ENCODE measurements at places on chromosomes 1 and 21. TPM values are rescaled to one million over a fixed set of nuclear protein-coding genes. Genes with fewer than 3 reads are reported as not detected.

DNA sequence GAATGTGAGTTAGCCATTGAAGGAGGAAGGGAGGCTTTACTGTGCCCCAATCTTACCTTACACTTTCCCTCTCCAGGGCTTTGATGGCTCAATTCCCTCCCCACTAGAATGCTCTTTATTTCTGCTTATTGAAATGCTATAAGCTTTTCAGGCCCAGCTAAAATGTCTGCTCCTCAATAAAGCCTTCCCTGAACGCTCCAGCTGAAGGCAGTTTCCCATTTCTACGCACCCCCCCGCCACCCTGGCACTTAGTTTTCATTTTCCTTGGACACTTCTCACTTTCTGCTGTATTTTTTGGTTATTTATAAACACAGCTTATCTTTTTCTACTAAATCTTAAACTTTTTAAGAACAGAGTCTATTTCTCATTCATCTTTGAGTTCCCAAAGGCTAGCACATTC lies 7.1 kb upstream of the TMEM167B start:
- no peak for DNase-seq

GRCh38 chr1:245754463-245754961 lies 599.7 kb downstream of the KIF26B start:
- no peak for DNase-seq

DNA sequence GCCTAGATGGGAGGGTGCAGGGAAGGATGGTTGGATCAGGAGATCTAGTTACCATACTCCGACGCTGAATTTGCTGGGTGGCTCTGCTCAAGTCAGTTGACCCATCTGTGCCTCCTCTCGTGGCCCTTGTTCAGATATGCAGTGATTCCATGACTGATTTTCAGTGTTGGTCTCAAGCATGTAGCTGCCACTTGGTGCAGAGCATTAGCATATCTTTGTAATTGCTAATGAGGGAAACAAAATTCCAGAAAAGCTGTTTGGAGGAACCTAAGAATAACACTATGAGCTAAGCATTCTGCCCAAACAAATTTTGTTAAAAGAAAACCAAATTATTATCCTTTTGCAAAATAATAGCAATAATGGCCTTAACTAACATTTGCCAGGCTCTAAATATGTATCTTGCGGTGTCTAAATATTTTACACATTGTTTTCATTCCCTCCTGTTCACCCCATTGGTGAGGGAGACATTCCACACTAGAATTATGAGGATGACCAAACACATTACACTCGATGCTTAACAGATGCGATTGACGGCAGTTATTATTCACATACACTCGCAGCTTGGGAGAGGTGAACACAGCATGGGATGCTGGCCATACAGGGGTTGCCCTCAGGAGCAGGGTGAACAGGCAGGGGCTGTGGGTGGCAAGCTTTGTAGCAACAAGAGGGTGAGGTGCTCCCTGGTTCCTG lies 69.1 kb downstream of the KCNJ15 start:
- no peak for DNase-seq

DNA sequence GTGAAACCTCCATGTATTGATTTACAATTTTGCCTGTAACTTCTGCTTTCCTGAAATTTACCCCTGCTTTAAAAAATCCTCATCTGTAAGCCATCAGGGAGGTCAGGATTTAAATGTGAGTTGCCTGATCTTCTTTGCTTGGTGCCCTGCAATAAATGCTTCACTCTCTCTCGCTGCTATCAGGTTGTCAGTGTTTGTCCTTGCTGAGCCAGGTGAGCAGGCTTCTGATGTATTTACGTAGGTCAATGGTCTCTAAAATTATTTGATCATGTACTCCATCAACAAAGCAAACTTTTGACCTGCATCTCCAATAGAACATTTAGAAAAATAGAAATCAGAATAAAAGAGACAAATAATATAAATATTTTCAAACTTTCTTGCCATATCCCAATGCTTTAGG lies 453.4 kb downstream of the DPYD start:
- no peak for DNase-seq

Gene FASLG
- 0.90 TPM for total RNA-seq
